ENCODE measurements at places on chromosomes 2 and 18. TPM values are rescaled to one million over a fixed set of nuclear protein-coding genes. Genes with fewer than 3 reads are reported as not detected.

The MYO1B gene
- 35.1 TPM for total RNA-seq

The CCDC68 gene
- 54.3 TPM for total RNA-seq

The ANKRD62 gene
- total RNA-seq = not detected

The ADAM23 gene
- total RNA-seq = 1.4 TPM

DNA sequence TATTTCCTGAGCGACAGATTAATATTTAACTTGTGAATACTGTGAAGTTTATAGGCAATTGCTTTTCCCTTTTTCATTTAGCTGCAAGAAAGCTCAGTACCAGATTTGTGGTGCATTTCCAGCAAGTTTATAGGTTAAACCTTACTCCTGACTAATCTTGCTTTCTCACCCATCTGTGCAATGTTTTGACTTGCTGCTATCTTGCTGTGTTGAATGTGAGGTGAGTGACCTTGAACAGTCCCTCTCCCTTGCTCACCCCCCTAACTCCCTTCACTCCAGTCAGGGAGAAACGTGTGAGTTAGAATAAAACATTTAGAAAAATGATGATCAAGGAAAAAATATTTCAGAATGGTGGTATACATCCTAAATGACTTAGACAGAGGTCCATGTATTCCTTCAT lies 39.8 kb upstream of the PARD3B start:
- DNase-seq = no peak

- no peak for DNase-seq
Observed at GRCh38 chr18:63197246-63197869, 122.2 kb downstream of the BCL2 start.

- no peak for DNase-seq
Observed at GRCh38 chr18:55323051-55323994, 264.7 kb downstream of the TCF4 start.

DNA sequence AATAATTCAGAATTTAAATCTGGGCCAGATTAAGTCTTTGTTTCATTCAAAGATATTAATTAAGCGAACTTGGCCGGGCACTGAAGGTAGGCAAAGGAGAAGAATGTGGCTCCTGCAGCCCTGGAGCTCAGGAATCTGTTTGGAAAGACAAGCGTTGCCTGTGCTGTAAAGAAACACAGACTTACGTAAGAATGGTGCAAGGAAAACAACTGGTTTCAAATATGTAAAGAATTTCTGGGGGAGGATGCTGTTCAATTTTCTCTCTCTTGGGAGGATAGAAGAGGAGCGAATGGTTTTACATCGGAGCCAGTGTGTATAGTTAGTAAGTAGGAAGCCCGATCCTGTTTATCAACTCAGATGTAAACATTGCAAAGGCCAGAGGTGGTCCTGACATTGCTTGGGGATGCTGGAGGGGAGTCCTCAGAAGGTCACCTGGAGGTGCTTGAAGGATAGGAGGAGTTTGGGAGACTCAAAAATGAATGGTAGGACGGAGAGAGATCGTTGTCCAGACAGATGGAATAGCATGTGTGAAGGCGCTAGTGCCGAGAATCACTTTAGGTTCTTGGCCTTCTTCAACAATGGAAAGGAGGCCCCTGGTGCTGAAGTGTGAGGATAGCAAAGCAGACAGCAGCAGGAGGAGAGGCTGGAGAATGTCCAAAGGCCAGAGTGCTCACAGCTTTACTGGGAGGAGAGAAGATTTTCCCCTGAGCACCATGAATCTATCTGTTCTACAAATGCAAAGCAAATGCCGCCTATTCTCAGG lies 456.1 kb downstream of the LPIN1 start:
- peak; percentile 7 for DNase-seq

DNA sequence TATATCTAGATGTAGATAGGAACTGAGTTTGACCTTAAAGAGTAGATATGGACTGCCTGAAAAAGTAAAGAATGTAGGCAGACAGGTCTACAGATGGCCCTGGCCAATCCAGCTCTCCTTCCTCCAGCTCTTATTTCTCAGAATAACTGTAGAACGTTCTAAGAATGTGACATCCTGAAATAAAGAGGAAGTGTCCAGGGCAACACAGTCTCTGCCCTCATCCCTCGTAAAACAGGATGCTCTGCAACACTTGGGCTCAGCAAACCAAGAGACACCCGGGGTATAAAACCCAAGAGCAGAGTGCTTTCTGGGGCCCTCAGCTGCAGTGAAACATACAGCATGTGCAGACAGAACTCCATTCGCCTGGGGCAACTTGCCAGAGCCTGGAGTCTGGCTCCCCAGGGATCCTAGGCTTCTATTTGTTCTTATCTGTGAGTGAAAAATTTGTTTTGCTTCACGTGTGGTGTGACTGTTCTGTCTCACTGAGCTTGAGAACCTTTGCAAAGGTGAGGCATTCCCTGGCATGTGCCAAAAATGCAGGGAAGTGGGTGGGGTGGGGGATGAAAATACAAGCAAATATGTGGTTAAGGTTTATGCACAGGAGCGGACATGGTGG lies 401.0 kb downstream of the SETBP1 start:
- no peak for DNase-seq

- no peak for DNase-seq
Observed at GRCh38 chr2:55084641-55085040, 34.4 kb upstream of the RTN4 start.

GRCh38 chr18:62723666-62724281 lies 8.4 kb downstream of the PHLPP1 start:
- no peak for DNase-seq

DNA sequence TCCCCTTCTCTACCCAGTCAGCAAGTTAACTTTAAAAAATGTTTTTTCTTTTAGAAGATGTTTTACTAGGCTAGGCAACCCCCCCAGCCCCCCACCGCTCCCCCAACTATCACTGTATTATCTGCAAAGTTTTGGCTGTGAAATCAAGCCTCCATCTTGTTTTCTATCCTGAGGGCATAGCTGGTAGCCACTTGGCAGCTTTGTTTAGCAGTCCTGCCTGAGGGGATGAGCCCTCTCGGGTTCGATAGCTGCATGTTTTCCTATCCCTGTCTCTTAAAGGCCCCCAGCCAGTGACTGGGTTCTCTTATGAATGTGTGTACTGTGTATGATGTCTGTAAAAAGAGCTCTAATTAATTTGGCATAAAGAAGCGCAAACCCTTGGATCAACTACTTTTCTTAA lies 43.4 kb downstream of the MRO start:
- DNase-seq = no peak

DNA sequence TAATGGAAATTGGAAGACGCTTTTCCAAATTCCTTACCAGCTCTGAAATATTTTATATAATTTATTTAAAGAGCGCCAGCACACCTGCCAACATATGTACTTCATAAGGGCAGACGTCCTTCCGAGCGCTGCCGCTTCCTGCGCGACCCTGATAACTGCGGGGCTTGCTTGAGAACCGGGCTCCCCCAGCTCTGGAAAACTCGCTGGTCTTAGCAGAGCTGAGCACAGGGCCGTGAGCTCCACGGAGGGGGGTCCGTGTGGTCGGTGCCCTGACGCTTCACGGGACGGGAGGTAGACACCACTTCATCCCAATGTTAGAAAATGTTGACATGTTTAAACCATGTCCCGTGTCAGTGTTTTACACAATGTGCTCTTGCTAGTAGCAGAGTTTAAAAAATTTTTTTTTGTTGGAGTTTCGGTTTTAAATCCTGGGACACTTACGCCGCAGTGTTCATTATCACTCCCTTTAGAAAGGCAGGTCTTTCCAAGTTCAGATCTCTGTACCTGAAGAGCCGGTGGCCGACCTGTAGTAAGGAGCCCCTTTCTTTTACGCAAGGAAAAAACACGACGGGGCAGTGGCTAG lies 1.6 kb downstream of the NFATC1 start:
- no peak for DNase-seq

DNA sequence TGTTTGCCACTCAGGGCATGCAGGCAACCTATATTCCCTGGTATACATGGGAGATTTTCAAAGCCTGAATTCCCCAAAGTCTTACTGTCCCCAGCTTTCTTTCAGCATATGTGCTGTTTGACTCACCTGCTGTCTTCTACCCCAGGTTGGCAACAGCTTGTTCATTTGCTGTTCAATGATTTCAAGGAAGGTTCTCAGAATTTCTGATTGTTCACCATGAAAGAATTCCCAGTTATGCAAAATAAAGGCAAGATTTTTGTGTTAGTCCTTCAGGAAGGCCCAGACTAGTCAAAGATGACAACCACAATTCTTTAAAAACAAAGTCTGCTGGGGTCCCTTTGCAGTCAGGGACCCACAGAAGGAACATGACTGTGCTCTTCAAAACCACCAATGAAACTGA lies 1057.8 kb upstream of the CDH2 start:
- no peak for DNase-seq

GRCh38 chr2:73963385-73964120 lies 21.2 kb upstream of the TET3 start:
- DNase-seq = no peak

- DNase-seq = no peak
Observed at GRCh38 chr18:80022613-80023012, 11.6 kb upstream of the RBFA start.

GRCh38 chr2:178105566-178105965 lies 6.7 kb upstream of the RBM45 start:
- DNase-seq = peak; percentile 17

DNA sequence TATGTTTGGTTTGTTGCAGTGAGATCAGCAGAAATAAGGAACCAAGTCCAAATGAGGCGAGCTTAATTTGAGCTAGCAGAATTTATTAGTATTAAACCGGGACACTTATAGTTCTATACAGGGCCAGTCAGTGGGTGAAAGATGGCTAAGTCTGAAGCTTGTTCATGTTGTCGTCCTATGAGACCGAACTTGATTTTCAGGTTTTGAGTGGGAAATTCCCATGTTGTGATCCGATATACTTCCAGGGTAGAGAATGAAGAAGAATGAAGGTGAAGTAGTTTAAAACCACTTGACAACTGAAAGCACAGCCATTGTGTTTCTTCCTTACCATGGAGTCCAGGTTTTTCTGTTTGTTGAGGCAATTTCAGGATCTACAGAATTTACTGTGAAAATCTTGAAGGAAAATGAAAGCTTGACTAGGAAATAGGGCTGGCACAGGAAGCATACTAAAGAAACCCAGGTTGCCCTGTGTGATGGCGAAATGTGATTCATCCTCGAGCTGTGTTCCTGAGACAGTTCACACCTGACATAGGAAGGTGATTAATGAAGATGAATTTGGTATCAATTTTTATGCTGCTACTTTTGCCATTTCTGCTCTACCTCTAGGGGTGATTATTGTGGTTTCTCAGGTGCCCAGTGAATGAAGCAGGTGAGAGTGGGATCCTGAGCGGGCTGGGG lies 37.6 kb upstream of the MGAT5 start:
- DNase-seq = no peak

- no peak for DNase-seq
Observed at GRCh38 chr18:3579701-3580100, 129.7 kb downstream of the TGIF1 start.

DNA sequence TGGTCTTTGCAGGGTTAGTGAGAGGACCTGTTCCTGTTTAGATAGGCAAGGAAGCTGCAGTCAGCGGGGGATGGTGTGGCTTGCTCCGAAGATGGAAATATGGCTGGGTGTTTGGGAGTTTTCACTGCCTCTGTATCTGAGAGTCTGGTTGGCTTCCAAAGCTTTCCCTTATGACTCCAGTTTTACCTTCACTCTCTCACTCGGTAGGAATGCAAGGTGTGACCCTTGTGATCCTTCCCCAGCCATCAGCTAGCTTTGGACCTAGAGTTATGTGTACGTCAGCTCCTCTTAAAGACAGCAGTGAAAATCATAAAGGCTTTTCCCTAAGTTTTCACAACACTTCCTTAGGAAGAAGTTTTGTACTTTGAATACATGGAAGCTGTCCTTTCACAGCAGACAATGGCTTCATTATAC lies 35.5 kb upstream of the TMEM87B start:
- no peak for DNase-seq

DNA sequence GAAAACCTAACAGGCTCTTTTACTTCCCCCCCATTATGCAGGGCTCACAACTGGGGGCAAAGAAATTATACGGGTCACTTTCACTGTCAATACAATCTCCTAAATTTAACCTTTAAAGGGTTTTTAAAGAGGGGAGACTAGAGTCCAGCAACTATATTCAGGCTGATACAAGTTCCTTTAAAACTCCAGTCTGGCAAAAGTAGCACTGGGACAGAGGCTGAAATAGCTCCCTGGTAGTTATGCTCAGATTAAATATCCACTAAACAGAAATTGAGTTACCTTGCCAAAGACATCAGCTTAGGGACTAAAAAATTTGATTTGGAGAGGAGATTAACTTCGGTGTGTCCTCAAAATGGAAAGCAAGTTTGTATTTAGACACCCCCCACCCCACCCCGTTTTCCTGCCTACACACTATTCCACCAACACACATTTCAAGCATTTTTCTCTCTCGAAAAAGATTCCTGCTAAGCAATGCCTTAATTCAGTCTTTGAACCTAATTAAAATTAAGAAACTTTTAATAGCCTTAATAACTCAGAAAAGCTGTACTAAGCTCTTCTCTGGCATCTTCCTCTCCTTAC lies 127.2 kb downstream of the OSBPL1A start:
- DNase-seq = no peak

- DNase-seq = no peak
Observed at GRCh38 chr2:180669016-180669415, 311.4 kb upstream of the UBE2E3 start.

GRCh38 chr2:58768715-58769080 lies 527.6 kb upstream of the FANCL start:
- DNase-seq = no peak

DNA sequence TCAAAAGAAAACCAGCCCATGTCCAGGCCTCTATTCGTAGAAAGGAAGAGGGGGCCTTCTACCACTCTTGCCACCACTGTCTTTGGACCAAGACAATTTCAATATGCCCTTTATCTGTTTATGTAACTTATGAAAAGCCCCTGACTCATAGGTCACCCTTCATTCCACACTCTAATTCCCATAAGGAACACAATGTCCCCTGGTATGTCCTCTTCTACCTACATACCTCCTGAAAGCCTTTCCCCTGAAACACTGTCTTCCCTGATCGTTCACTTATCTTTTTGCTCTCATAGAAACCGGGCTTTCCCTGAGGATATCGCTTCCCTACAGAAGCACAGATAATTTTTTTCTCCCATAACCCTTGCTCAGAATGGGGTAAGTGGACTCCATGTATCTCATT lies 13.3 kb downstream of the EIF2AK3 start:
- no peak for DNase-seq

DNA sequence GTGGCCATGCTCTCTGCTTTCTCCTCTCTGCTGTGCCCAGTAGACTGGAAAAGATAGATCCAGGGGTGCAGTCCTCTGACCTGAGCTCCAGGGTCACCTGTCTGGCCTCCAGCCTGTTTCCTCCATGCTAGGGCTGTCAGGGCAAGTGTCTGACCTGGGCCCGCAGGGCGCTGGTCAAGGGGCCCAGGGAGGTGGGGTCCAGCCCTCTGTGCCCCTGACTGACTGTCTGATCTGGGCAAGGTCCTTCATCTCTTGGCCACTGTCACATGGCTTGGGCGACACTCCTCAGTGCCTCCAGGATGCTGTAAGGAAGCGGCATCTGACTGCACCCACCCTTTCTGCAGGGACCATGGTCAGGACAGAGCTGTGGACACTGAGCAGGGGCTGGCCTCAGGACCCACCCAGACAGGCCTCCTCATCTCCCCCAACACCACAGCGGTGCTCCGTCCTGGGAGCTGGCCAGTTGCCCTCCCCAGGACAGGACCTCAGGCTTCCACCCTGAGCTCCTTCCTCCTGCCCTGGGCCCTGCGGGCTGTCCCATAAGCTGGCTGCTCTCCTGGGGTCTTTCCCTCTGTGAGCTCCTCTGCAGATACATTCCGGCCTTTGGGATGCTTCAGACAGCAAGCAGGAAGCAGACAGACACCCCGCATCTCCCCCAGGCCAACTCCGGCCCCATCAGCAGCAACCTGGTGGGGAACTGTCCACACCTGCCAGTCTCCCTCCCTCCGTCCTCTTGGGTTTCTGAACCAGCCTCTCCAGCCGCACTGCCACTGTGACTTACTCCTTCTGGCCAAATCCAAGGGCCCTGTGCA lies 21.2 kb upstream of the ALPI start:
- DNase-seq = no peak

- no peak for DNase-seq
Observed at GRCh38 chr2:236691799-236692167, 122.2 kb downstream of the ACKR3 start.
